ENCODE measurements at places on chromosomes 7 and 10.

DNA sequence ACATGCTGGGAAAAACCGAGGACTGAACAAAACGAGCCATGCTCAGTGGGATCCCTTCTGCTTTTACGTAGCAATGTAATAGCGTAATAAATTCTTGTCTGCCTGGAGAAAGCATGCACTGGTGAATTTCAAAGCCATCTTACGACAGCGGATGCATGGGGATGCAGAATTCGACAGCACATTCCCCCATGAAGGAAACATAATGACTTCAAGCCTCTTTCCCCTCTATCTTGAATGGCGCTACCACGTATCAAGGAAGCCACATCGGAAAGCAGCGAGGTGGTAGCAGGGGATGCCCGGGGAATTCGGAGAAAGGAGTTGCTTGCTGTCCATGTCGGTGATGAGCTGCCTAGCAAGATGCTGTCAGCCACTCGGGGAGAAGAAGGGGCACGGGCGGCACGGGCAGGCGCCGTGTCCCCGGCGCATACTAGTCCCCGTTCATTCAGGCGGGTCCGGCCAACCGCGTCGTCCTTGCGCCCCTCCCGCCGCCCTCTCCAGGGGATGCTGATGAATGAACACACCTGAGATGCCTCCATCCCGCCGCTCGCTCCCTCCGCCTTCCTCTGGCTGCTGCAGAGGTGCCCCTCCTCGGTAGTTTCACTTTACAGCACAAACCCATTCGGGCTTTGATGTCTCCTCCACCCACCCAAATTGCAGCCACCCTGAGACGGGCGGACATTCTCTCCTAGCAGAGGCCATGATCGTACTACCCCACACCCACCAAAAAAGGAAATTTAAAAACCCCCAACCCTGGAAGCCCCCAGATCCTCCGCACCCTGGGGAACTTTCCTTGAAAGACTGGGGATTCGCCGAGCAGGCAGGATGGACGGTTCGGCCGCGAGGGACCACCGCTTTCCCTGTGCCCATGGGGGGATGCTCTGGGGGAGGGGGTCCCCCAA is 644 bp downstream of the SORBS1 start:
- DNase-seq, result peak; percentile 17

DNA sequence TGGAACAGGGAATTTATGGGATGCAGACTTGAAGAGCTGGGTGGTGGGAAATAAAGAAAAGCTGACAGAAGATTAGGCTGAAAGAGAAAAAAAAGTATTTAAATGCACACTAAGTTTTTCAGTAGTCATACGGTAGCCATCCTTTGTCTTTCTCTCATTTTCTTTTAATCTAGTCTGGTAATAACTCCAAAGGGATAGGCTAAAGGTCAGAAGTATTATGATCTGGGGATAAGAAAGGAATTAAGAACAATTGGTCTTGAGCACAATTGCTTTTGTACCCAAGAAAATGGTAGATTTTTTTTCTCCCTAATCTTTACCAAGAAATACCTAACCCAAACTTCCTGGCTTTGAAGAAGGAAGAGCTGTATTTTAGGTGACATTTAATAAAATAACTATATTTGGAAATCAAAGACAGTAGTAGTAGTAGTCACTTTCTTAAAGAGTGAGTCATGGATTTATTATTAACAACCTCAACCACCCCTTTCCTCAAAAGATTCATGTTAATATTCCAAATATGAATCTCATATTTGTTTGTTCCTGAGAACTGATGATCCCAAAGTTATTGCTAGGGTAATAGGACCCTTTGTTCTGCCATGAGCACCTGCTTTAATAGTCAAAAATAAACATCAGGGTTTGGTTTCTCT is 120.2 kb upstream of the ODAD2 start:
- DNase-seq, result no peak

- no peak for DNase-seq
These were observed 269.4 kb downstream of the DNAJB9 start for GRCh38 chr7:108839076-108839475.

- DNase-seq, result no peak
These were observed 57.0 kb upstream of the DKK1 start for GRCh38 chr10:52256832-52257691.

DNA sequence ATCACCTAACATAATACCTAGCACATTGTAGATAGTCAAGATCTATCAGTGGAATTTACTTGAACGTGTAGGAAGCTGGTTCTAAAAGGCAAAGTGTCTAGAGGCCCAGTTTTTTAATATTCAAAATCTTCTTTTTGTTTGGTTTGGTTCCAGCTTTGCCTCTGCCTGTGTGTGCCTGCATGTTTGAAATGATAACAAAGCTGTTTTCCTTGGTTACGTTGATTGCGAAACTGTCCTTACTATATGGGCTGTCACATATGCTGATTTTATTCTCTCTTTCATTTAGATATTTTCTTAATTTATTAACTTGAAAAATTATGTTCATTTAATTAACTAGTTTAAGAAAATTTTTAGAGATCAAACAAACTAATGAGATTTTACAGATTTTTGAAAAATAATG is 237.3 kb downstream of the SEMA3A start:
- DNase-seq, result no peak

DNA sequence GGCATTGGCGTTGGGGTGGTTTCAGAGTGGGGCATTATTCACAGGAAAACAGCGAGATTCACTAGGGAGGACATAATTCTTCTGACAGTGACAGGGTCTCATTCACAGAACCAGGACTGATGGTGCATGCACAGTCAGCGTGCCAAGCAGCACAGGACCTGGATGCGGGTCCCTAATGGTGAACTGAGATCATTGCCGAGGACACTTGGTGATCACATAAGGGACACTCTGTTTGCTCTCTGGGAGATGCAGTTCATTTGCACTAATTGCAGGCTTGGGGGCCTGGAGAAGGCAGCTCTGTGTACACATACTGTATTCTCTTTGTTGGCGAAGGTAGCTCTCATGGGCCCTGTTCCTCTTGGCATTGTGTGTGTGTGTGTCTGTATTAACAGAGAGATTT is 716.1 kb downstream of the PHTF2 start:
- DNase-seq, result no peak

GRCh38 chr7:7653593-7654187 is 13.1 kb downstream of the UMAD1 start:
- no peak for DNase-seq

GRCh38 chr7:140609646-140610045 is 31.0 kb downstream of the DENND2A start:
- DNase-seq, result no peak

DNA sequence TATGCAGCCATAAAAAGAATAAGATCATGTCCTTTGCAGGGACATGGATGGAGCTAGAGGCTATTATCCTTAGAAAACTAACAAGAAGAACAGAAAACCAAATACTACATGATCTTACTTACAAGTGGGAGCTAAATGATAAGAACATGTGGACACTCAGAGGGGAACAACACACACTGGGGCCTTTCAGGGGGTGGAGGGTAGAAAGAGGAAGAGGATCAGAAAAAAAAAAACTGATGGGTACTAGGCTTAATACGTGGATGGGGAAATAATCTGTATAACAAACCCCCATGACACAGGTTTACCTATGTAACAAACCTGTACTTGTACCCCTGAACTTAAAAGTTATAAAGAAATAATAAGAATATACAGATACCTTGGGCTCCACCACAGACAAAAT is 514.2 kb downstream of the ARL4A start:
- DNase-seq, result no peak

DNA sequence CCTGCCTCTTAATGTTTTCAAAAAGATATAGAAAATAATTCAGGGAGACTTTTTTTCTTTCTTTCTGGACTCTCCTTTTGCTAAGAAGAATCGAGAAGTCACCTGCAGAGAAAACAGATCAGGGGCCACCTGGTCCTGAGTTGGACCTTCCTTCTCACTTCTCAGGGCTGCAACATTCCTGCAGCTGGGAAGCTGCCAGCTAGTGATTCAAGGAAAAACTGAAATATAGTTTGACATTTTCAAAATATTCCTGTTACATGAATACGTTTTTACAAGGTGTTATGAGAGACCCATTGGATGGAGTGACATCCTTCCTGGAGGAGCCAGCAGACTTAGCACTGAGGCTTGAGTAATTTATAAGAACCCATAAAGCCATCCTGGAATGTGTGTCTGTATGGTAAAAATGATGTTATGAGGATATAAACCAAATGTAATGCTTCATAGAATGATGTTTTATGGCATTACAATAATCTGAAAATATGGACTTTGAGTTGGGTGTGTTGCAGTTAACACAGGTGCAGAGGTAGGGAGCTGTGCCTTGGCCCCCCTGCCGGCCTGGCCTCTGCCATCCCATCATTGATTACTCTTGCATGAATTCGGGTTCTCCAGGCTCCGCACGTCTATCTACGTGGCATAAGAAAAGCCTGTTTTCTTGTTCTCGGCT is 149.7 kb downstream of the PAXIP1 start:
- DNase-seq, result no peak

GRCh38 chr10:110829721-110830410 is 41.9 kb upstream of the PDCD4 start:
- no peak for DNase-seq

- DNase-seq, result no peak
These were observed 45.2 kb downstream of the MTERF1 start for GRCh38 chr7:91835091-91835825.

DNA sequence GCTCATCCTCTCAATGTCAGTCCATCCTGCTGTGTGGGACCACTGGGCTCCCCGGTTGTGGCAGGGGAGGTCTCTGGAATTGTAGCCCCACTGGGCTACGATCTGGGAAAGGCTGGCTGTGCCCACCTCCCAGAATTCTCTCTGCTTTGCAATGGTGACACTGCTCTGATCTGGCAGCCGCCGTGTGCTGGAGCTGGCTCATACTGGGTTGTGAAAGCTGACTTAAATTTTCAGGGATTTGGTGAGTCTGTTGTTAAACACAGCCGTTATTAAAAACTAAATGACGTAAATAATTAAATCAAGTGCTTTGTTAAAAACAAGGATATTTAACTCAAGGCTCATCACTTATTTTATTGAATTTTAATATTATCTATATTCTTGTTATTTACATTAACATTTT is 160.0 kb downstream of the TAX1BP1 start:
- DNase-seq, result no peak

DNA sequence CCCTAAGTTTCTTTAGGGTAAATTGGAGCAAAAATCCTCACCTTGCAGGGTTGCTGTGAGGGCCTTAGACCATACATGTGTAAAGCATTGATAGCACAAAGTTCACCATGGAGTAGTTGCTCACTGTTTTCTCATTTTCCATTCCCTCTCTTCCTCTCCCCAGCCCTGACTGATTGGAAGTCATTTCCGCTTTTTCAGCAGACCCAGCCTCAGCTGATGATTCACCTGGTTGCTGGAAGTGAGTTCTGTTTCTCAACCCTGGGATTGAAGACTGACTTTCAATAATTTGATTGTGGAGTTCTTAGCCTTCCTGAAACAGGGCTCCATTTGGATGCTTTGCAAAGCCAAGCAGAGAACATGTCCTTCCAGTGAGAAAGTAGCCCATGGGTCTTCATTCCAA is 107.0 kb downstream of the PLXNA4 start:
- DNase-seq, result no peak

GRCh38 chr7:105096306-105096705 is 82.3 kb downstream of the KMT2E start:
- no peak for DNase-seq

- no peak for DNase-seq
These were observed 290.8 kb downstream of the DNAJB6 start for GRCh38 chr7:157627646-157628045.

DNA sequence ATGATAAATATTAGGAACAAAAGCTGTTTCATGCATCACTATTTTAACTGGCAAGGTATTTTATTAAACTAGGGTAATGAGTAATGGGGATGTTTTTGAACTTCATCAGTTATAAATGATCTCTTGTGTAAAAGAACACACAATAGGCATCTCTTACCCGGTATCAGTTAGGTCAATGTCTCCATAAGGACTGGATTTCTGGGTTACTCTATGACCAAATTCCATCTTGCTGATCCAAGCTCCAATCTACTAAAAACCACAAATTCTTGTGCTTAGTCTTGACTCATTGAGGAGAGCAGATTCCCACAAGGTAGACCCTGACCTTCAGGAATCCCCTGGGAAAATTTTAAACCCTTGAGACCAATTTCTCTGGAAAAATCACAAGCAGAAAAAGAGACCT is 1167.7 kb downstream of the XPNPEP1 start:
- DNase-seq, result no peak

GRCh38 chr10:74808501-74808900 is 17.9 kb upstream of the KAT6B start:
- DNase-seq, result no peak

DNA sequence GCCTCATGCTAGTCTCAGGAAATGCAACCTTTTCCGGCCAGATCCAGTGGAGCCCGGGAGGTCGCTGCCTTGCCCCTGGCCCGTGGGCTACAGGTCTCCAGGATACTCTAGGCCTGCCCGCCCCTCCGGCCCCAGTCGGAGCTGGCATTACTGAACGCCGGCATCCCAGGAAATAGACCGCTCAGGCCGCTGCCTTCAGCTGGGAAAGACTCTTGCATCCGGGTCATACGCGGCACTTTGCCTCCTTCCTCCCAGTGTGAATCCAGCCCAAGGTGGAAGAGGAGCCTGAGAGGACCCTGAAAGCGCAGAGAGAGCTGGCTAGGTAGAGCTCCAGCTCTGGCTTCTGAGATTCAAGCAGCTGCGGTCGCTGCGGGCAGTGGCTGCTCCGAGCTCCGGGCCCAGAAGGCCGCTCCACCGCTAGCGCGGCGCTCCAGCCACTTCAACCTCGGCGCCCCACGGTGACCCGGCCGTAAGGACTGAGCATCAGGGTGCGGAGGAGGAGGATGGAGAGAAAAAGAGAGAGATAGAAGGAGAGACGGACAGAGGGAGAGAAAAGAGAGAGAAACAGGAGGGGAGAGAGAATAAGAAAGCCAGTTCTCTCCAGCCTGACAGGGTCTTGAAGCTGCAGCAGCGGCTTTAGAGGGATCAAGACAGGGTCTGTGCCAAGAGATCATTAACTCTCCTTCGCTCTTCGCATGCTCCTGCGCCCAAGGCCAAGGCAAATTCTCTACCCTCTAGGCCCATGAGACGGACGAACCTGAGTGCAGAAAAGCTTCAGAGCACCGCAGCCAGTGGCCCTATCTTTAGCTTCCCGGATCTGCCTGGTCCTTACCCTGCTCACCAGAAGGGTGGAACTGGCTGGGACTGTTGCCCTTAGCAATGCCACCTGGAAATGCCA is 1.8 kb upstream of the HOXA10 start:
- no peak for DNase-seq

DNA sequence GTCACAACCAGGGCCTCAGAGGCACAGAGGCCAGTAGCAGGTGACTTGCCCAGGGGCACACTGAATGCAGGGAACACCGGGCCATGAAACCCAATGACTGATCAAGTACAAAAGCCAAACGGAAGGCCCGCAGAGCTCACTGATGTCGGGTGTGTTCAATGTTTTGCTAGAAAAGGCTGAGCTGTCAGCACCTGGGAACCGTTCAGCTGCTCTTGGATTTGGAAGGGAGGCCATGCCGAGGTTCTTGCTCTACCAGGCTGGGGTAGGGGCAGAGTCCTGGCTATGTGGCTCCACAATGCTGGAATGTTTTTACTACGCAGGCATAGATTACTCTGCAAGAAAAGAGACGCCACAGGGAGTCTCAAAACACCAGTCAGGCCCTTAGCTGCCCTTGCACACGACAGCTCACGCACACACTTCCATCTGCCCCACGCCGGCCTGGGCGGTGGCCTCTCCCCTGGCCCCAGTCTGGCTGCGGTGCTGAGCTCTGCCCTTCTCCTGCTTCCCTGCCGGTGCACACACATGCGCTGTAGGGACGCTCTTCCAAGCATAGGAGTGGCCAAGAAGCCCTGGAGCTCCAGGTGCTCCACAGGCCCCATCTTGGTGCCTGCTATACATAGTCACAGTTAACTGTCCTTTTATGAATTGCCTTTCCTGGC is 79.9 kb downstream of the ZRANB1 start:
- DNase-seq, result no peak

GRCh38 chr10:90047243-90047729 is 345.9 kb downstream of the KIF20B start:
- DNase-seq, result no peak

GRCh38 chr7:106068538-106068961 is 43.6 kb downstream of the SYPL1 start:
- DNase-seq, result no peak
